ENCODE measurements at places on chromosomes 5 and 9. TPM values are rescaled to one million over a fixed set of nuclear protein-coding genes. Genes with fewer than 3 reads are reported as not detected.

GRCh38 chr9:69996967-69997366 lies 46.7 kb upstream of the MAMDC2 start:
- DNase-seq: no peak

- DNase-seq: no peak
Measured at GRCh38 chr5:6593148-6594016, 39.5 kb downstream of the NSUN2 start.

DNA sequence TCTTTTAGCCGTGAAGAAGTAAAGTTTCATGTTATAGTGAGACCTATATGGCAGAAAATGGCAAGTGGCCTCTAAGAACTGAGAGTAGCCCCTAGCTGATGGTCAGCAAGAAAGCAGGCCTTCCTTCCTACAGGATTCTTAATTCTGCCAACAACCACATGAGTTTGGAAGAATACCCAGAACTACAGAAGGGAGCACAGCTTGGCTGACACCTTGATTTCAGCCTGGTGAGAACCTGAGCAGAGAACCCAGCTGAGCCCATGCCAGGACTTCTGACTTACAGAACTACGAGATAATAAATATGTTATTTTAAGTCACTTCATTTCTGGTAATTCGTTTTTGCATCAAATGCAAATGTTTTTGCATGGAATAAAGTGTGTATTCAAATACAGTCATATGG lies 5.9 kb upstream of the FBXL17 start:
- DNase-seq: no peak

GRCh38 chr5:11903614-11904264 lies 507 bp downstream of the CTNND2 start:
- DNase-seq: no peak

The BTNL8 gene
- polyA plus RNA-seq: 32.2 TPM
